ENCODE measurements at places on chromosomes 11 and 22. TPM values are rescaled to one million over a fixed set of nuclear protein-coding genes. Genes with fewer than 3 reads are reported as not detected.

GRCh38 chr22:41541484-41541883 is 2.8 kb downstream of the POLR3H start:
- DNase-seq: no peak

The C1QTNF5 gene
- total RNA-seq: 0.47 TPM

- DNase-seq: no peak
Observed at GRCh38 chr22:44386386-44387035, 73.8 kb upstream of the SHISAL1 start.

- no peak for DNase-seq
Observed at GRCh38 chr11:77558380-77558779, 31.4 kb upstream of the AQP11 start.

DNA sequence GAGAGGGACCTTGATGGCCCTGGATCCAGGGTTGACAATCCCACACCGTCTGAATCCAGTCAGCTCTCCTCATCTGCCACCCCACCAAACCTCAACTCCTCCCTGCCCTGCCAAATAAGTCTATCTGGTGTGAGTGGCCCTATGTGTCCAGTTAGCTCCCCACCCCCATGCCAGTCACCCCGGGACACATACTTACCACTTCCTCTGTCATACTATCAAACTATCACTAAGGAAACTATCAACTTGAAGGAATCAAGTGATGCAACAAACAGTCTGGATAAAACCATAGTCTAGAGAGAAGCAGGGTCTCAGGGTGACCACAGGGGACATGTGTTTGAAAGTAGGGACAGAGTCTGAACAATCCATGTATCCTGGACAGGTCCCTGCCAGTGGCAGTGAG is 13.2 kb upstream of the CSF2RB start:
- no peak for DNase-seq

DNA sequence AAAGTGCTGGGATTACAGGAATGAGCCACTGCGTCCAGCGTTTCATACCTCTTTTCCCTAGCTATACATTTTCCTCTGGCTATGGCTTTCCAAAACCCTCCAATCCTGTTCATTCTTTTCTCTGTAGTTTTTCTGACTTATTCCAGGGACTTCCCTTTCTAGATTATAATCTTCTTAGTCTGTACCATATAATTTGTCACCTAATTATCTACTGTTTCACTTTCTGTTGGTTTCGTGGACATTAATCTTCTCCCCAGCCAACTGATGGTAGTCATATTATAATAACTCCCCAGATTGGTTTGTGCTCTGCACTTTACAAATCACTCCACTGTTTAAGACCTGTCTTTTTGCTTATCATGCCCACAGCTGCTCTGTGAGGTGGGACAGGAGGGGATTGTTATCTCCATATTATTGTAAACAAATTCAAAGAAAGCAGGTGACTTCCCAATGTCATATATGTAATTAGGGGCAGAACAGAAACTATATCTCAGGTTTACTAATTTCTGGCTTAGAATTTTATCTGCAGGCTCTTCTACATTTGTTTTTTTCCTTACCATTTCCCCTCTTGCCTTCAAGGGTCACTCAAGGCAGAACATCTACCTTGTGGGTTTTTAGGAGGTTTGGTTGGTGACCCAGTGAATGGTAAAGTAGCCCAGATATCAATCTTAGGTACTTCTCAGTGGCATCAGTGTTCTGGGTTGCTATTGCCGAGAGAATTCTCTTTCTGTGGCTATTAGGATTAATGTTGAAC is 23.9 kb downstream of the STIM1 start:
- DNase-seq: no peak

DNA sequence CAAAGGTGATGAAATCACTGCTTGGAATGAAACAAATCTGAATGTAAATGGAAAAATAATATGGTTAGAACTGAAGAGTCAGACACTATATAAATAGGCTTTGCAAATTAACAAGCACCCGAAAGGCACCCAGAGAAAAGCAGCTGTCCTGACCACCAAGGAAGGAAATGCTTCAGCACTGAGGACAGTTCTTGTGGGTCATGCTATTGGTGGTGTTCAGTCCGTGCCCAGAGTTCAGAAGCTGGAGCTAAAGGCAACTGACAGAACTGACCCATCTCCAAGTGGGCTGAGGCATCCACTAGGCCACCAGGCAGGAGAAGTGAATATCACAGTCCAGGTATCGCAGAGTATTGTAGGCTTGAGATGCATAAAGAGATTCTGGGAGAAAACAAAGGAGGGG is 208.9 kb downstream of the OPCML start:
- no peak for DNase-seq

GRCh38 chr22:27772081-27772983 is 29.2 kb downstream of the MN1 start:
- no peak for DNase-seq

DNA sequence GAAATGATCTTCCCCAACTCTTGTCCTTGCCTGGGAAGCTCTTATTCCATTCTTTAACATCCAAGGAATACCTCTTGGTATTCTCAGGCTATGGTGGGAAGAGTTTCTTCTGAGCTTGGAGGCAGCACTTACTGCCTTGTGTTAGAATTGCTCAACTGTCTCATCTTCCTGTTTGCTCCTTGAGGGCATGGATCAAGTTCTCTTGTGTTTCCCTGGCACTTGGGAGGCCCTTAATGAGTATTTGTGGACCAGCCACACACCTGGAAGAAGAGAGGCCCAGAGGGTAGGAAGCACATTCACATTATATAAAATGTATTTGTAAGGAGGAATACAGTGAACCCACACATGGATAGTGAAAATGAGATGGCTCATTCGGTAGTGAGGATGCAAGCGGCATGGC is 3.4 kb upstream of the SORL1-AS1 start:
- no peak for DNase-seq

The PRG3 gene
- not detected for total RNA-seq

- no peak for DNase-seq
Observed at GRCh38 chr22:31088233-31088986, 7.3 kb downstream of the SMTN start.

- DNase-seq: no peak
Observed at GRCh38 chr11:36257351-36257750, 31.9 kb downstream of the COMMD9 start.

Data from HT-29 (cell line).